CD4-positive, CD25-positive, alpha-beta regulatory T cell (primary cell): ENCODE measurements at places on chromosomes 12 and 14. TPM values are rescaled to one million over a fixed set of nuclear protein-coding genes. Genes with fewer than 3 reads are reported as not detected.

Gene CKAP4
- polyA plus RNA-seq, result 3.7 TPM

Gene NCAPD2
- polyA plus RNA-seq, result 29.1 TPM

- no peaks in the 10 kb centered on the region for H3K36me3 ChIP-seq
- H3K27me3 ChIP-seq, result no peaks in the 10 kb centered on the region
- no peak for DNase-seq
- no peak overlapping the region for H3K4me3 ChIP-seq
- no peaks in the 10 kb centered on the region for H3K4me1 ChIP-seq
Observed at GRCh38 chr12:44717612-44718011, 158.5 kb downstream of the NELL2 start.

- no peak for DNase-seq
- no peak overlapping the region for H3K4me3 ChIP-seq
- no peaks in the 10 kb centered on the region for H3K4me1 ChIP-seq
- no peak overlapping the region for H3K27ac ChIP-seq
- no peaks in the 10 kb centered on the region for H3K27me3 ChIP-seq
Observed at GRCh38 chr14:29126361-29126760, 359.8 kb downstream of the FOXG1 start.

- H3K36me3 ChIP-seq, result no peaks in the 10 kb centered on the region
- peak overlapping the region; percentile 61 for H3K4me3 ChIP-seq
- H3K4me1 ChIP-seq, result peaks cover 16% of the 10 kb centered on the region
- no peaks in the 10 kb centered on the region for H3K27me3 ChIP-seq
- peak overlapping the region; percentile 57 for H3K27ac ChIP-seq
- DNase-seq, result peak; percentile 34
Observed at GRCh38 chr12:92158796-92159439, 13.3 kb upstream of the BTG1 start.

Gene A2ML1
- polyA plus RNA-seq, result not detected

Gene JAG2
- polyA plus RNA-seq, result 0.05 TPM

DNA sequence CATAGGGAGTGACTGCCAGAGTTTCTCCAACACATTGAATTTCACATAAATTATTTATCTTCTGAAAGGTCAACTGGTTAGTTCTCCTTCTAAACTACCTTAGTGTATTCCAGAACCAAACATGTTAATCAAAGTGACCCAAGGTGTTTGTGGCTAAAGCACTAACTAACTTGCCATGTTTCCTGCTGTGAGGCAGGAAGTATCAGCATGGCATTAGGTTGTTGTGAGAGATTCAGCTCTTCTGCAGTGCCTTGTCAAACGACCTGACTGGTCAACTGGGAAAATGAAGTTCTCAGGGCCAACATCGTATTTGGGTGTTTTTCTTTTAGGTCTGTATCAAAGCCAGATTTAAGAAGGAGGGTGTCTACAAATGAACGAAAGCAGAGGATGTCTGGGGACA, 448.1 kb downstream of the APAF1 start:
- no peak overlapping the region for H3K27ac ChIP-seq
- no peaks in the 10 kb centered on the region for H3K4me1 ChIP-seq
- H3K27me3 ChIP-seq, result peaks cover 3% of the 10 kb centered on the region
- DNase-seq, result no peak
- no peak overlapping the region for H3K4me3 ChIP-seq
- H3K36me3 ChIP-seq, result no peaks in the 10 kb centered on the region

- no peak overlapping the region for H3K27ac ChIP-seq
- no peak overlapping the region for H3K4me3 ChIP-seq
- H3K27me3 ChIP-seq, result no peaks in the 10 kb centered on the region
- H3K36me3 ChIP-seq, result no peaks in the 10 kb centered on the region
- H3K4me1 ChIP-seq, result peaks cover 6% of the 10 kb centered on the region
Observed at GRCh38 chr12:42125388-42125767, 19.3 kb downstream of the GXYLT1 start.

Gene CISTR
- not detected for polyA plus RNA-seq

GRCh38 chr12:4380332-4380731, 820 bp upstream of the FGF23 start:
- H3K4me3 ChIP-seq, result no peak overlapping the region
- H3K4me1 ChIP-seq, result no peaks in the 10 kb centered on the region

Gene OSGEP
- 32.7 TPM for polyA plus RNA-seq

DNA sequence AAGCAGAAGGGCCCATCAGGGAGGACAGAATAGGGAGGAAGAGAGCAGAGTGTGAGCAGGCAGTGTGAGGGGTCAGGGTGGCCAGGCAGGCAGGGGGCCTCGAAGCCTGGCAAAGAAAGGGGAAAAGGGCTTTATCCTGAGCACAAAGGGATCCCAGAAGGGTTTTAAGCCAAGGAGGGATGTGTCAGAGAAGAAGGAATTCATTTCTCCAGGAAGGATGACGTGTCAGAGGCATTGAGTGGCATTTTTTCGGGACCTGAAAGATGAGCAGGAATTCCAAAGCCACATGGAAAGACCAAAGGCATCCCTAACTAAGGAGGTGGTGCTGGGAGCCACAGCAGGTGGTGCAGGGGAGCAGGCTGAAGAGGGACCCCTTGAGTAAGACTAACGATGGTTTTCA, 132.1 kb downstream of the DICER1 start:
- H3K36me3 ChIP-seq, result no peaks in the 10 kb centered on the region
- H3K4me3 ChIP-seq, result no peak overlapping the region
- H3K27ac ChIP-seq, result no peak overlapping the region
- H3K4me1 ChIP-seq, result no peaks in the 10 kb centered on the region

GRCh38 chr12:51345681-51346080, 798 bp downstream of the CELA1 start:
- peaks cover 8% of the 10 kb centered on the region for H3K4me1 ChIP-seq
- H3K36me3 ChIP-seq, result no peaks in the 10 kb centered on the region
- DNase-seq, result no peak
- no peaks in the 10 kb centered on the region for H3K27me3 ChIP-seq
- no peak overlapping the region for H3K27ac ChIP-seq
- H3K4me3 ChIP-seq, result no peak overlapping the region

DNA sequence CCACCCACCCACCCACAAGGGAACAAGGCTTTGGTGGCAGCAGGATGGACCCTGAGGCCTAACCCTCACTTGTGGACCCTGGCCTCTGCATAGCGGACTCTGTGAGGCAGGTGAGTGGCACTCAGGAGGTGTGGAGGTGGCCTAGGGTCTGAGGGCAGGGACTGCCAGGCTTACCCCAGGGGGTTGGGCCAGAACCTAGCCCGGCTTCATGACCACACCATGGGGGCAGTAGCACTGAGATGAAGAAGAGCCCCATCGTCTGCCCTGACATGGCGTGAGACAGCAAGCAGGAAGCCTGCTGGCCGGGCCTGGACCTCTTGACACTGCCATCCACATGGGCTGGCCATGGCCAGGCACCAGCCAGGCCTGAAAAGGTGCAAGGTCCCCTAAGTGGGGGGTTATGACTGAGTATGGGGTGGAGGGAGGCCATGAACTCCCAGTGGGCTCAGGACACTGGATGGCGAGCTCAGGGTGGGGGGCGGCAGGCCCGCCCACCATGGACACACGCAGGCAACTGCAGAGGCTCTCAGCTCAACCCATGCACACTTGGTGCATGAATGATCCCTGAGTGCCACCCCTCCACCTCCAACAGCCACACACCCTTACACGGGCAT, 29.3 kb downstream of the JAG2 start:
- no peak overlapping the region for H3K4me3 ChIP-seq
- no peak overlapping the region for H3K27ac ChIP-seq
- H3K27me3 ChIP-seq, result no peaks in the 10 kb centered on the region
- H3K36me3 ChIP-seq, result no peaks in the 10 kb centered on the region
- no peak for DNase-seq

GRCh38 chr14:53180272-53181221, 27.4 kb upstream of the DDHD1 start:
- H3K4me3 ChIP-seq, result no peak overlapping the region
- no peak overlapping the region for H3K27ac ChIP-seq

DNA sequence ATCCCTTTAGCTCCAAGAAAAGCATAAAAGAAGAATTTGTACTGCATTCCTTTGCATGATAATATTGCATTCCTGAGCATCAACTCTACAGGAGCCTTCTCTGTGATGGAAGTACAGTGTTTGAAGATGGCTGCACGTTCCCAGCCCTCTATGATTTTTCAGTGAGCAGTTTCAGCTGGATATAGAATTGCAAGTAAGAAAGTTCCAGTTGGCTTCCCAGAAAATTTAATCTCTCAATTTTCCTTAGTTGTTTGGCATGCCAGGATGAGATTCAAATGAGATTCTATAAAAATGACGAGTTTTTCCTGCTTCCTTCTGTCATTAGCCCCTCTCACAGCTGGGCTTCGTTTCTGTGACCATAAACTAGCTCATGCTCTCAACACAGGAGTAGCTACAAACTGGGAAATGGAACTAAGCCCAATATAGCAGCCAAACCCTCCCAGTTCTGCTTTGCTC, 109.9 kb downstream of the TTC8 start:
- H3K27me3 ChIP-seq, result peaks cover 7% of the 10 kb centered on the region
- no peak overlapping the region for H3K27ac ChIP-seq
- H3K36me3 ChIP-seq, result no peaks in the 10 kb centered on the region
- no peak for DNase-seq
- no peaks in the 10 kb centered on the region for H3K4me1 ChIP-seq

DNA sequence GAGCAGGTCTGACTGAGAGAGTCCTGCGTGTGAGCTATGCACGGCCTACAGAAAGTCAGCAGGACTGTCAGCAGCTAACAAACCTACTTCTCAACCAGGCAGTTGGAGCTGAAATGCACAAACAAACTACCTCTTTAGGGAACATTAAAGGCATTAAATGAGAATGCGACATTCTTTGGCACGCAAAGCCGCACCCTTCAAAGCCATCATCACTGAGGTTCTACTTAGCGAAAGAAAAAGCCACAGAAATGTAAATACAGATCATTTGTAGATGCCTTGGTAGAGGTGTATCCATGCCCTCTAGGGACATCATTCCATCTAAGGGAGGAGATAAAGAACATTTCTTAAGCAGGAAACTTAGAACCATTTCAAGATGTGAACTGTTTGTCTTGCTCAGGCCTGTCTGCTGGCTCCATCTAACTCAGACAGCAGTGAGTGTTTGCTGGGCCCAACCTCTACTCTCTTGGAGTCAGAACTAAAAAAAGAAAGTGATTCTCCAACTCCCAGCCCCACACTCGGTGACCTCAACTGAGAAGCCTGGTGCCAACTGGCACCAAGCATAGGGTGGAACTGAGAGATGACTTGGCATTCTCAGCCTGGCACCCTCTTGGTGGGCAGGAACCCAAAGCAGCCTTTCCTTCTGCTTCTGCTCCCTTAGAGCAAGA, 63.5 kb upstream of the MBIP start:
- no peaks in the 10 kb centered on the region for H3K4me1 ChIP-seq
- DNase-seq, result no peak
- no peak overlapping the region for H3K4me3 ChIP-seq
- H3K27me3 ChIP-seq, result no peaks in the 10 kb centered on the region

Gene SLC6A12
- polyA plus RNA-seq, result not detected

DNA sequence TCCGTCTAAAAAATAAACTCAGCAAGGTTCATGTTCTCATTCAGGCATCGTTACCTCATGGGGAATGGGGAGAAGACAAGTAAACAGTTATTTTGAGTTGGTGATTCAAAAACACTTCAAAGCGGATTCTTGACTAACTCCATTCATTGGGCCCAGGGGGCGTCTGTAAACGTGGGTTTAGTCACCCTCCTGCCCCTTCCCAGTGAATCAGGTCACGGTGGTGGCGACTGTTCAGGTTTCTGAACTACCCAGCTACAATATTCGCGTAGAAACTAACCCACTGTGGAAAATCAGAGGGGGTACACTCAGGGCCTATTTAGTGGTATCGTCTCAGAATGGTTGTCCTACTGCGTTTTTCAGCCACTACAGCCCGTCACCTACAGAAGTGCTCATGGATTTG, 15.2 kb downstream of the OR6S1 start:
- DNase-seq, result no peak
- peaks cover 33% of the 10 kb centered on the region for H3K4me1 ChIP-seq
- H3K27ac ChIP-seq, result no peak overlapping the region
- peaks cover 65% of the 10 kb centered on the region for H3K27me3 ChIP-seq
- no peaks in the 10 kb centered on the region for H3K36me3 ChIP-seq

Gene SAMD15
- not detected for polyA plus RNA-seq

Gene HOXC6
- polyA plus RNA-seq, result not detected

Gene KIF26A
- not detected for polyA plus RNA-seq

GRCh38 chr14:30994681-30995620, 30.5 kb upstream of the AP4S1 start:
- no peak overlapping the region for H3K4me3 ChIP-seq
- peaks cover 17% of the 10 kb centered on the region for H3K36me3 ChIP-seq

DNA sequence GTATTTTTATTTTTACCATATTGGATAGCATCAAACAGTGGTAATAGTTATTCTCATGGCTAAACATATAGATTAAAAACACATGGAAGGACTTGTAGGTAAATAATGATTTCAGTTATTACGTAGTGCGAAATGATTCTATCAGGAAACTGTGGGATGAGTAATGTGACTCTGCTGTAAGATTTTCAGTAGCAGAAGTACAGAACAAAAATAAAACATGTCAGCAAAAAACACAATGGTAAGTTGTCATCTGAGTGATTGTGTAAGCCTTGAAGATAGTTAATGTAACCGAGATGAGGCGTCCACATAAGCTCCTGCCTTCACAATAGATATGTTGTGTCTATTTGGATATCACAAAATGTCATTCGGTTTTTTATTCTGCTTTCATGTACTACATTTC, 99.8 kb downstream of the BORCS5 start:
- H3K27me3 ChIP-seq, result no peaks in the 10 kb centered on the region
- H3K27ac ChIP-seq, result peak overlapping the region; percentile 86

GRCh38 chr12:87925021-87925420, 104.2 kb downstream of the C12orf50 start:
- H3K36me3 ChIP-seq, result no peaks in the 10 kb centered on the region
- no peak overlapping the region for H3K4me3 ChIP-seq
- no peaks in the 10 kb centered on the region for H3K4me1 ChIP-seq

- H3K27me3 ChIP-seq, result no peaks in the 10 kb centered on the region
- H3K27ac ChIP-seq, result no peak overlapping the region
- no peaks in the 10 kb centered on the region for H3K4me1 ChIP-seq
- H3K4me3 ChIP-seq, result no peak overlapping the region
- DNase-seq, result no peak
- no peaks in the 10 kb centered on the region for H3K36me3 ChIP-seq
Observed at GRCh38 chr12:120483621-120484020, 12.3 kb upstream of the DYNLL1 start.

- H3K27ac ChIP-seq, result no peak overlapping the region
- no peaks in the 10 kb centered on the region for H3K36me3 ChIP-seq
Observed at GRCh38 chr12:67640863-67641262, 7.7 kb upstream of the DYRK2 start.

DNA sequence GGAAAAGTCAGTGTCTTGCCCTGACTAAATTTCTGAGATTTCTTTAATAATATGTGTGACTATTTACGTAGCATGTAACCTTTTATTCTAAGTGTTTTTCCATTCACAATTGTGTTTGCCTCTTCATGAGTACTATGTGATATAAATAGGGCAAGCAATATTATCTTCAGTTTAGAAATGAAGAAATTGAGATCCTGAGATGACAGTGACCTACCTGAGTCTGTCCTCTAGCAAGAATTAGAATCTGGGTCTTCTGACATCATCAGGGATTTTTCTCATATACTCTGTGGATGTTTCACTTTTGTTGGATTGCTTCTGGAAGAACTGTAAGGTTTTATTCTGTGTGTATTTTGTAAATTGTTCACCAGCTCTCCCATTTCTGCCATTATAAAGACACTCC, 35.0 kb downstream of the TMTC2 start:
- no peaks in the 10 kb centered on the region for H3K4me1 ChIP-seq
- DNase-seq, result no peak
- H3K27me3 ChIP-seq, result no peaks in the 10 kb centered on the region
- H3K27ac ChIP-seq, result no peak overlapping the region
- no peak overlapping the region for H3K4me3 ChIP-seq
- H3K36me3 ChIP-seq, result no peaks in the 10 kb centered on the region

Gene TMPRSS12
- polyA plus RNA-seq, result not detected

- no peak overlapping the region for H3K4me3 ChIP-seq
- H3K4me1 ChIP-seq, result peaks cover 4% of the 10 kb centered on the region
- no peak for DNase-seq
- H3K27me3 ChIP-seq, result no peaks in the 10 kb centered on the region
Observed at GRCh38 chr12:11676052-11676451, 26.6 kb downstream of the ETV6 start.
